ENCODE measurements at places on chromosomes 12 and 14.

DNA sequence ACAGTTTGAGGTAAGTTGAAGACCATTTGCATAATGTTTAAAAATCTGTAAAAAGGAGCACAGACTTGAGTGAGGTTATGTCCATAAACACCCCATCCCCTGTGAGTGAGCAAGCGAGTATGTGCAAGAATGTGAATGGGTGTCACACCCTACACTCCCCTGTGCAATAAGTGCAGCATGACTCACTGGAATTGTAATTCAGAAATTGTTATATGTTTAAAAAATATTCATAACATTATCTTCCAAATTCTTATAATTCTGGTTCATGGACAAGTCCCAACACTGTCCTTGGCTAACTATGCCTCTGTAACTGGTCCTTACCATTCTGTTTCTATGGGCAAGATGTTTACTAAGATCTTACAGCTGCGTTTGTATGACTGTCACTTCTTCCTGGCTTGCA is 207.8 kb upstream of the FAR2 start:
- no peak for DNase-seq

DNA sequence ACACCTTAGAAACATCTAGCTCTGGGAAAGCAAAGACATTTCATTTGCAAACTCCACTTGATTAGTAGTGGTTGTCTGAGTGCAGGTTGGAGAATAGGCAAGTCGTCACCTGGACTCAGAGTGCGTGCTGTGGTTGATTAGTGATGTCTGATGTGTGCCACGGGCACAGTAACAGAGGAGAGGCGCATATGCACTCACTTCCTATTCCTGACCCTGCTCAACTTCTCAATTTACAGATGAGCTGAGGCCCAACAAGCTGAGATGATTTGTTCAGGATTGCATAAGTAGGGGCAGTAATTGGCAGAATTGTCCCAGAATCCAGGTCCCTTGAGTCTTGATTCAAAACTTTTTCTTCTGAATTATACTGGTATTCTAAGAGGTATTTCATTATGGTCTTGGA is 44.9 kb downstream of the ADCK1 start:
- peak; percentile 15 for DNase-seq

GRCh38 chr12:71011261-71011660 is 90.7 kb upstream of the PTPRR start:
- no peak for DNase-seq

DNA sequence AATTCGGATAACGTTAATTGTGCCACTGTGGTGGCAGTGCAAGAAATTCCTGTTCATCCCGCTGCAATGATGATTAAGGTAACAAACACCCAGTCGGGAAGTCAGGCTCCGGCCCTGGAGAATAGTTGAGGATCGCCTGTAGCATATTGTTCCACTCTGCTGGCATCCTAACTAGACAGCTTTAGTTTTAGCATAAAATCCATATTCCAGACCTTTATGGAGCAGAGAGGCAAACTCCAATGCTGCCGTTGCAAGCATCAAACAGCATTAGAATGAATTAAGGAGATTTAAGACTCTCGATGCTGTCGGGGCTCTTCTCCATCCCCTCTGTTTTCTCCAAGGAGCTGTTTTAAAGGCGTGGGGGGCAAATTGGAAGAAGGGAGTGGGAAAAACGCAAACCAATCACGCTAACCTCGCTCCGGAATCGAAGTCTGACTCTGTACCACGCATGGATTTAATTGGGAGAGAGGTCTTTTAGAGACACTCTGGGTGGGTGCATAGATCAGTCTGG is 660.4 kb downstream of the VRK1 start:
- no peak for DNase-seq

GRCh38 chr12:78586790-78587189 is 277.8 kb upstream of the SYT1 start:
- DNase-seq: no peak

Measured in KG1 (cell line).